ENCODE measurements at places on chromosomes 2 and 18. TPM values are rescaled to one million over a fixed set of nuclear protein-coding genes. Genes with fewer than 3 reads are reported as not detected.

REG3A gene
- total RNA-seq: not detected

SIGLEC15 gene
- total RNA-seq: 1.8 TPM

DTNB gene
- 4.8 TPM for total RNA-seq

OR6B2 gene
- total RNA-seq: not detected

CCDC74B gene
- 5.0 TPM for total RNA-seq

CYP20A1 gene
- 42.8 TPM for total RNA-seq

ABCB11 gene
- 0.13 TPM for total RNA-seq

ANKRD53 gene
- 0.30 TPM for total RNA-seq

POTEJ gene
- not detected for total RNA-seq

AQP12A gene
- total RNA-seq: not detected

MFSD6 gene
- total RNA-seq: 12.9 TPM

DSC3 gene
- total RNA-seq: 0.46 TPM

CTLA4 gene
- total RNA-seq: not detected

ASXL3 gene
- under 0.01 TPM for total RNA-seq

ASB18 gene
- not detected for total RNA-seq

TUBA4B gene
- not detected for total RNA-seq

AQP12B gene
- not detected for total RNA-seq

ADGRF3 gene
- 0.20 TPM for total RNA-seq

FER1L5 gene
- total RNA-seq: 0.78 TPM

OBSL1 gene
- 64.4 TPM for total RNA-seq

ACVR1C gene
- 1.2 TPM for total RNA-seq

ALPP gene
- not detected for total RNA-seq
